ENCODE measurements at places on chromosomes 1 and 21. TPM values are rescaled to one million over a fixed set of nuclear protein-coding genes. Genes with fewer than 3 reads are reported as not detected.

GRCh38 chr1:27928216-27928954 is 6.4 kb upstream of the SMPDL3B start:
- DNase-seq: no peak

- no peak for DNase-seq
Observed at GRCh38 chr1:60762911-60763310, 319.4 kb upstream of the NFIA start.

GRCh38 chr1:100866041-100866900 is 28.4 kb downstream of the EXTL2 start:
- peak; percentile 53 for DNase-seq

- peak; percentile 53 for DNase-seq
Observed at GRCh38 chr21:34669149-34669879, 520 bp downstream of the CLIC6 start.

DNA sequence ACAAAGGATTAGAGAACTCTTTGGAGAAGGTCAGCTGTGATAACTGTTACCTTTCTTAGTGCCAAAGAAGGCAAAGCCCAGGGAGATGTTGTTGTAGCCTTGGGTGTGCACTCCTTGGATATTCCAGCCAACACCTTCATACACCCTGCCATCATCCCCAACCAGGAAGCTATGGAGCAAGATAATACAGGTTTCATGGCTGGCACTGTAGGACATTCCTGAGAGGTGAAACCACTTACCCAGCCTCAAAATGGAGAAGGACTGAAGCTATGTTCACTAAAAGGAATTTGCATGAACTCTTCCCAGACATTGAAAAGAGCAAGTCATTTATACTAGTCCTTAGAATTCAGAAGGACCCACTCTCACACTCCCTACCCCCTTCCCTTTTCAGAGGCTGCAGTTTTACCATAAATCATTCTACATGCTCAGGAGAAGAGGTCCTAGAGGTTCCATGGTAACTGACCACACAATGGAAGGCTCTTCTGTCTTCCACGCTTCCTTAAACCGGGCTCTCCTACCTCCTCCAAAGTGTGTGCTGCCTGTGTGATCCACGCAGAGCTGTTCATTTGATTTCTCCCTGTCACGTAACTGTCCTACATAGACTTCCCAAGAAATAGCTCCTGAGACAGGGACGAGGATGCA is 5.5 kb downstream of the PGLYRP4 start:
- no peak for DNase-seq

DNA sequence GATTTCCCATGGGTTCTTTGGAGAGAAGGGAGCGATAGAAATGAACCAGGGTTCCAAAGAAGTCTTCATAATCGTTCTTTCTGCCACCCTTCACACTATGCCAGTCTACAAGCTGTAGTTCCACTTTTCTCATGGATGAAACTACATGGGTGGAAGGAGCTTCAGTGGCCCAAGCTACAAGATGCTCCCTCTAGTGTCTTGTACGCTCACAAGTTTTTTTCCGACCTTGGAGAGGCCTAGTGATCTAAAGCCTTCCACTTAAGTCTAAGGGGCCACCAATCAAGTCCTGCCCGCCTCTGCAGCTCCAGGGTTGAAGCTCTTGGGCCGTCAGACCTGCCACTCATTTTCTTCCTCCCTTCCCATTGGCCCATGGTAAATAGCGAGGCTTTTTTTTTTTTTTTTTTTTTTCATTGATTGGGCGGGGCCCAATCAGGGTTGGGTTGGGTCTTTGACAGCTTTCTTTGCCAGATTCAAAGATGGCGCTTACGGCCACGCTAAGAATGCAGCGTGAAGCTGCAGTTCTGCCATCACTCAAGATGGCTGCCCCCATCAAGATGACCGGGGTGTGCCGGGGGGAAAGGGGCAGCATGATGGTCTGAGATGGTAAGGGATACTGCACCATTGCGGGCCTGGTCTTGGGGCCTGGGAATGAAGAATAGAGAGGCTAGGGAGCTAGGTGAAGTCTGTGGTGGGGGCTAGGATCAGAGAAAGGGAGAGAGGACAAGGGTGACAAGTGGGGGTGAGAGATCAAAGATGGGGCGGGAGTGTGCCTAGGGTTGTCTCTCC is at the start of gene TOMM40L:
Gene TOMM40L, plus strand, starts transcription at position 527 of the 786 bp plus-strand sequence. CDS start 430 bp downstream, outside the sequence.
- peak; percentile 97 for DNase-seq

DNA sequence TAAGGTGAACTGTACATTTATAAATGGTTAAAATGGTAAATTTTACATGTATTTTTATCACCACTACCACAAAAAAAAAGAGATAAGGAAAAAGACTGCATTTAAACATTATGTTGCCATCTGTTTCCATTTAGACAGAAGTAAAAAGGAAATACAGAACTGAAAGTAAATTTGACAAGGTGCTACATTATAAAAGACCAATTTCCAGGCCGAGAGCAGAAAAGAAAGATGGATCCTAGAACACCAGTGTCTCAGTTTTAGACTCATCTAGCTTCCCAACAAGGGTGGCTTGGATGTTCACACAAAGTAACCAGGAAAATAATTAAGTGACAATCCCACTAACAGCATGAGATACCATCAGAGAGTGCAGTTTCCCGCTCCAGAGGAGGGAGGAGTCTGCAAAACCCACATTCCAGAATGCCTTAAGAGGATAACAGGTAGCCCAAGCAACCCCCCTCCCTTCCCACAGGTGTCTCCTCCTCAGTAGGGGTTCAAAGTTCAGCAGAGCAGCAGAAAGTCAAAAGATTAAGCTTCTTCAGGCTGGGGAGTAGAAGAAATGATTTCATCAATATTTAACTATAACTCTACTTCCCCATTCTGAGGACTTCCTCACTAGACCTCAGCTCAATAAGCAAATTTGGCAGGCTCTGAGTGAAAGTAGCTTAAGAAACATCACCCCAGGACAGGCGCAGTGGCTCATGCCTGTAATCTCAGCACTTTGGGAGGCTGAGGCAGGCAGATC is 11.8 kb downstream of the TPM3 start:
- DNase-seq: no peak

GRCh38 chr1:92404661-92405060 is 82.1 kb downstream of the GFI1 start:
- DNase-seq: peak; percentile 28

GRCh38 chr1:92953491-92953890 is 7.8 kb downstream of the DIPK1A start:
- DNase-seq: no peak

- no peak for DNase-seq
Observed at GRCh38 chr1:232722626-232723025, 82.6 kb upstream of the MAP10 start.

DNA sequence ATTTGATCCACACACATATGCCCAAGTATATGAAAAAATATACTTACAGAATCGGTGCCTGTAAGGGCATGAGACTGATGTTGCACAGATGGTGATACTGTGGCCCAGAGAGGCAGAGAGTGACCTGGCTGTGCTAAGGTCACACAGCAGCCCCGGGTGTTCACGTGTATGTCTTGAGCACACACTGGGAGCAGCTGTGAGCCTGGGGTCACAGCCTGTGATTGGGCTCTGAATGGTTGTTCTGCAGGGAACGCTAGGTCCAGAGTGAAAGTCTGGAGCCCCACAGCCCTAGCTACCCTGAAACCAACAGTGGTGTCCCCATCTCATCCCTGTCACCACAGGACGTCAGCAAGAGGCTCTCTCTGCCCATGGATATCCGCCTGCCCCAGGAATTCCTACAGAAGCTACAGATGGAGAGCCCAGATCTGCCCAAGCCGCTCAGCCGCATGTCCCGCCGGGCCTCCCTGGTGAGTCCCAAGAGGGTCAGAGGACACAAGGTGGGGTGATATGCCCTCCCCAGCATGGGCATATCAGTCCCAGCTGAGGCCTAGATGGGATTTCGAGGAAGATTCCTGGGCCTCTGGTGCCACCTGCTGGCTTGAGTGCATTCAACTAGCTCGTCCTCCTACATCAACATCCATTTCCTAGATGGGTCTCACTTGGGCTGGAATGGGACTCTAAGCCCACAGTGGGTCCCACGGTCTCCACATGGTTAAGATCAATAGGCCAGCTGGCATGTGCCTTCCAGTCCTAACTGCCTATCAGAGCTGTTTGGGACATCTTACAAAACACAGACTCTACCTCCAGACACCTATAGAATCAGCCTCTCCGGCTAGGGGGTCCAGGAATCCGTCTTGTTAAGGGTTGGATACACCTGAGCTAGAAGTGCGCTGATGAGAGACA is 19.7 kb downstream of the CDK18 start:
- peak; percentile 76 for DNase-seq

The OR2L5 gene
- total RNA-seq: not detected

The CYB5RL gene
- 8.9 TPM for total RNA-seq

The ZFP69 gene
- 9.3 TPM for total RNA-seq

The OR10Z1 gene
- total RNA-seq: not detected

The GNAT2 gene
- total RNA-seq: 0.11 TPM
